Anterior cingulate cortex (tissue), 58 donors: ENCODE measurements at places on chromosomes 16 and 17.
A peak's percentile ranks its signal among the peaks of the same experiment; 100 is the strongest.

GRCh38 chr16:51674615-51675014, 523.5 kb upstream of the SALL1 start:
- DNase-seq: no peak

DNA sequence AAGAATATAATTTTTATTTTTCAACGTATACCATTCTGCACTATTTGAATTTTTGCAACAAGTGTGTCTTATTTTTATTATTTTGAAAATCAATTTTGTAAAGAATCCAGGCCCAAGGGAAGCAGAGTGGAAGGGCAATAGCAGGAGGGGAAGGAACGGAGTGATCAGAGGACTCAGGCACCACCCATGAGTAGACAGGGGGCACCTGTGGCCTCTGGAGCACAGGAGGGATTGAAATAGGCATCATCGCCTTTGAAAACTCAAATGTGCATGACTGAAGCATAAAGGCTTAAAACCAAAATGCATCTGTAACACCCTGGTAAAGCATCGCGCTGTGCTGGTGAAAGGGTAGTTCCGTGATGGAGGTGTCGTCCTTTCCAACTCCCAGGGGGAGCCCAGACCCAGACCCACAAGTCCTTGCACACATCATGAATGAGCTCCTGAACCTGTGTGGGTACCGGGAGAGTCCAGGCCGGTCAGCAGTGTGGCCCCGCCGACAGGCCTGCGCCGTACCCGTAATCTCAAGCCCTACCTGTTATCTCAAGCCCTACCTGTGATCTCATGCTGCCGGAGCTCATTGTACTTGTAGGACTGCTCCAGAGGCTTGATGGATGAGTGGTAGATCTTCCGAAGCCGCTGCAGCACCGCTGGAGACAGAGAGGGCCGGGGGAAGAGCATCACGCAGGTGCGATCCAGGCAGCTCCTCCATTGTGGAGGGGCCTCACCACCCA, 39.1 kb downstream of the SRL start:
- no peak for DNase-seq

- no peak for DNase-seq
Observed at GRCh38 chr16:10799736-10800135, 18.9 kb downstream of the TVP23A start.

DNA sequence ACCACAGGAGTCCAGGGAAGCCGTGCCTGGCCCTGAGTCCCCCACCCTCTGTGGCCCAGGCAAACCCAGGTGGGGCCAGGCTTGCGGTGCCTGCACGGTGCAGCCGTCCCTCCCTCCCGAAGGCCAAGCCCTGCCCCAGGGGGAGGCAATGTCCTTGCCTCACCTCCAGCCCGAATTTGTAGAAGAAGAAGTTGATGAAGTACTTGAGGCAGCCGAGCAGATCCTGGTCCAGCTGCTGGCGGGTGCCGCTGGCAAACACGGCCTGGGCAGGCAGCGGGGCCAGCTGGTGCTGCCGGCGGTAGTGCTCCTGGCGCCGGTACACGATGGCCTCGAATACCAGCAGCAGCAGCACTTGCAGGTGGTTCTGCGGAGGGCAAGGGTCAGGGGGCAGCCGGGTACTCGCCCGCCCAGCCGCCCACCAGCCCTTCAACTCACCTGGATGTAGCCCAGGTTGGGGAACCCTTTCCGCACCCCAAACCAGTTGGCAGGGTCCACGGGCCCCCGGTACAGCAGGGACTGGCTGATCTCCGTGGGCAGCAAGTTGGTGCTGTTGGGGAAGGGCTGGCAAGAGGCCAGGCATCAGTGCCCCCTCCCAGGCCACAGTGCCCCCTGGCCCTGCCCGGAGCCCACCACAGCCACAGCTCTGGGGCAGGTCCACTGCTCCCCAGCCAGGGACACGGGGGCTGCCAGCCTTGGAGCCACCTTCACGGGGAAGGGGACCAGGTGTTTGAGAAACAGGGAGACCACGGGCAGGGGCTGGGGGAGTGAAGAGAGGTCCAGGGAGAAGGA, 26.1 kb downstream of the CTU2 start:
- no peak for DNase-seq

DNA sequence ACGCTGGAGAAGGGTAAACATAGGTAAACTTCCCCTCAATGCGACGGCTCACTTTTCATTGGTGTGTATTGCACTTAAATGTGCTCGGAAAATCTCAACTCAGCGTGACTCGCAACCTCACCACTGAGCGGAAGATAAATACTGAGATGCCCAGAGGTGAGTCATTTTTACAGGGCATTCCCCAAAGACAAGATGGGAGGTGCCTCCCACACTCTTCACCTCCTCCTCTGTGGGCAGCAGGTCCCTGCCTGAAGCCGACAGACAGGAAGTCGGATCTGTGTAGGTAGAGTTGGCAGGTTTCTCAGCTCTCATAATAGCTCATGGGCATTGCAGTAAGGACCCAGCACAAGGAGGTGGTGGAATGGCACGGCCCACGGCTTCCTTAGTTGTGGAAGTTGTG, 274.6 kb upstream of the HSBP1 start:
- DNase-seq: no peak

GRCh38 chr17:600576-601243, 113.9 kb downstream of the VPS53 start:
- no peak for DNase-seq

- DNase-seq: no peak
Observed at GRCh38 chr17:50766222-50767023, 895 bp downstream of the ANKRD40CL start.

- no peak for DNase-seq
Observed at GRCh38 chr17:57084361-57084801, 665 bp upstream of the AKAP1 start.

GRCh38 chr16:24753000-24753399, 23.5 kb downstream of the TNRC6A start:
- no peak for DNase-seq

DNA sequence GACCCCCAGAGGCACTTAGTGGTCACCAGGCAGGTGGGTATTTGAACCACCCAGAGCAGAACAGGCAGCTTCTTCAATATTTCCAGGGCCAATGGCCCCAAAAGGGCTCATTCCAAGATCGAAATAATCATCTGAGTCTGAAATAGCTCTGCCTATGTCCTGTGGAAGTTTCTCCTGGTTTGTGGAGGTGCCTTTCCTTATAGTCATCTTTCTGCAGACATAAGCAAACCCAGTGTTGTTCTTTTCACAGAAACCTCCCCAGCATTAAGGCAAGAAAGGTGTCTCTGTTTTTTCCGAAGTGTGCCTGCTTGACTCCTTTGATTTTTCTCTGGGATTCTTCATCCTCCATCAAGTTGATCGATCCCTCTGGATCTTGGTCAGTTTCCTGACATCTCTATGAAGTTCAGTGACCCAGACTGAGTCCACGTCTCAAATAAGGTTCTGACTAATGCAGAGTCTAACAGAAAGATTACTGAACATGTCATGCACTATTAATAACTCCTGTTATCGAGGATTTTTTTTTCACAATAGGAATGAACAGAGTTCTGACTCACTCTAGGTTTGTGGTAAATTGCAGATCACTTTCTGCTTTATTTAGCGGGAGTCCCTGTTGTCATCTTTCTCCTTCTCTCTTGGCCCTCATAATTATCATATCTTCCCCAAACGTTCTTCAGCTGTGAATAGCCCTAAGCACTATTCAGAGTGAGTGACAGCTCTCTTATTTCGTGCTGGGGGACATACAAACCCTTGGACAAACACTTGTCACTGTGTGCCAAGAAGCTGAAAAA, 1.5 kb downstream of the LRRC3C start:
- DNase-seq: no peak

GRCh38 chr16:48201515-48202201, 42.4 kb upstream of the LONP2 start:
- DNase-seq: no peak

GRCh38 chr17:29590411-29591145, 1.1 kb upstream of the GIT1 start:
- DNase-seq: peak; percentile 45

- DNase-seq: no peak
Observed at GRCh38 chr16:35221482-35222185, 1762.2 kb downstream of the TP53TG3F start.

DNA sequence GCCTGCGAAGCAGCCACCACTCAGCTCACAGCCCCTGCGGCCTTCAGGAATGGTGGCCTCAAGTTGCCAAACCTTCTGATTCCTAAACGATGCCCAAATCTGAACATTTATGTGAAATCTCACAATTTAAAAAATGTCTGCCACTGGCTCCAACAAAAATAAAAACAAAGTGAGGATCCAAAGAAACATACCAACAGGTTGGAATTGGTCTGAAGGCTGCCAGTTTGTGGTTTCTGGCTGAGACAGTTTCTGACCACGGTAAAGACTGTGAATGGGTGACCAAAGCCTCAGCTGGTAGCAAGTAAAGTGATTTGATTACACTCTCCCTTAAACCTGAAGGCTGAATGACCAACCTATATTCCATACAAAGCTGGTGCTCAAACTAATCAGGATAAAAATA, 24.9 kb downstream of the LITAFD start:
- no peak for DNase-seq

DNA sequence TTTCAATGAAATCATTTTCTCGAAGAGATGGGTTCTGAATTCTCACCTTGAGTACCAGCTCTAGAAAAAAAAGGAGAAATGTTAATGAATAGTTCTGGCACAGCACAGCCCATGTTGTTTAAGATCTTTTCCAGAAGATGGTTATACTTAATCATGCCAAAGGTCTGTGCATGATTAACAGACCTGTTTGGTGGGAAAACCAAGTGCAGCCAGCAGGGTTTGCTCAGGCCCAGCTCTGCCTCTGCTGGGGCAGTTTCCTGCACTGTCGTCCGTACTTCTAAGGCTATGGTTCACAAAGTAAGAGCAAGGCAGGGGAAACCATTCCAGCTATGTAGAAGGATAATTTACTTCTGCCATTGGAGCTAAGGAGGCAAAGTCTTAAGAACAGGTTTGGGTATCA, 10.7 kb downstream of the ANKRD40 start:
- DNase-seq: no peak

DNA sequence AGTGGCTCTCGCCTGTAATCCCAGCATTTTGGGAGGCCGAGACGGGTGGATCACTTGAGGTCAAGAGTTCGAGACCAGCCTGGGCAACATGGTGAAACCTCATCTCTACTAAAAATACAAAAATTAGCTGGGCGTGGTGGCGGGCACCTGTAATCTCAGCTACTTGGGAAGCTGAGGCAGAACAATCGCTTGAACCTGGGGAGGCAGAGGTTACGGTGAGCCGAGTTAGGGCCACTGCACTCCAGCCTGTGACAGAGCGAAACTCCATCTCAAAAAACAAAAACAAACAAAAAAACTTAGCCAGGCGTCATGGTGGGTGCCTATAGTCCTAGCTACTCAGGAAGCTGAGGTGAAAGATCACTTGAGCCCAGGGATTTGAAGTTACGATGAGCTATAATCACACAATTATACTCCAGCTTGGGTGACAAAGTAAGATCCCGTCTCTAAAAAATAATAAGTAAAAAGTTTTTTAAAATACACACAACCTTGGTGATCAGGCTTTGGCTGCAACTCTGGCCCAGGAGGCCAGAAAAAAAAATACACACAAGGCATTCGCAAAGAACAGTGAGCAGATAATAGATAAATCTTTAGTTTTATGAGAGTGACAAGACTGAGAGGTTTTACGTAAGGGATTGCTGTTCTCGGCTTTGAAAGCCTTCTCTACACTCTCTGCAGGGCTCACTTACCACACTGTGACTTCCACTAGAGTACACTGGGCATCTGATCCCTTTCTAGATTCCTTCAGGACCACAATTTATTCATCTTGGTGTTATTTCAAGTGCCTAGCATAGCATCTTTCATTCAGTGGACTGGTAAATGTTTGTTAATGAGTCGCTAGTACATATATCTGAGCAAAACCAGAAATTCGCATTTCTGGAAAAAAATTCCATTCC, 5.9 kb downstream of the GSPT1 start:
- no peak for DNase-seq

DNA sequence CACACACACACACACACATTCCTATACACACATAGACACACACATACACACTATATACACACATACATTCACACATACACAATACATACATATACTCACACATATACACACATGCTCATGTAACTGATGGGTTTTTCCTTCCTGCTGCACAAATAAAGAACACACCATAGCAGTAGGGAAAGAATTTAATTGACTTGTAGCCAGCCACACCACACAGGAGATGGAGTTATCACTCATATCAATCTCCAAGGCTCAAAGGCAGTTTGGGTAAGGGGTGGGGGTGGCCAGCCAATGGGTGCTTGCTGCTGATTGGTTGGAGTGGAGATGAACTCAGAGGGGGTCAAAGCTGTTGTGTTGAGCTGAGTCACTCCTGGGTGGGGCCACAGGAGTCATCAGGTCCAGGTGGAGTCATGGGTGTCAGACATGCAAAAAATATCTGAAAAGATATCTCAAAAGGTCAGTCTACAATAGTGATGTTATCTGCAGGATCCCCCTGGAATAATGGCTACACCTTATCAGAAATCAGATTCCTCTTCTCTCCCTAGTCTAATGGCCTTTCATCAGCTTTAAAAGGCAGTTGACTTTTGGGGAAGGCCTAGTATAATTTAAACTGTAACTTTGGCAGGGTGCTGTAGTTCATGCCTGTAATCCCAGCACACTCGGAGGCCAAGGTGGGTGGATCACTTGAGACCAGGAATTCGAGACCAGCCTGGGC, 46.1 kb downstream of the WSB1 start:
- no peak for DNase-seq

DNA sequence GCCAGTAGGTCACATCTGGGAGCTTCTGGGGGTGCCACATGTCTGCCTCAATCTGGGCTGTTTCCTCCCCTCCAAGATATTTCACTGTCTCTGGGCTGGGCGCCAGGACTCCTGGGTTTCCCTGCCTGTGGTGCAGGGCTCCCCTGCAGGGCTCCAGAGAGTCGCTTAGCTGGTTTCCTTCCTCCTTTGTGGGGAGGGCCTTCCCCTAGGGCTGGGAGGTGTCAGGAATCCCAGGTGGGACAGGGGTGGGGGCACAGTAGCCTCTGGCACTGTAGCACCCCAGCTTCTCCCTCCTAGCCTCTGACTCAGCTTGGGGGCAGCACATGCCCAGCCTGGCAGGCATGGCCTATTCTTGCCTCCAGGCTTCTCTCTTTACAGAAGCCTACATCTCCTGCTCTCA, 2.6 kb downstream of the RARA start:
- DNase-seq: no peak

- no peak for DNase-seq
Observed at GRCh38 chr17:30926516-30926915, 4.8 kb downstream of the ADAP2 start.

GRCh38 chr17:65953316-65954147, 238.4 kb downstream of the CEP112 start:
- no peak for DNase-seq

DNA sequence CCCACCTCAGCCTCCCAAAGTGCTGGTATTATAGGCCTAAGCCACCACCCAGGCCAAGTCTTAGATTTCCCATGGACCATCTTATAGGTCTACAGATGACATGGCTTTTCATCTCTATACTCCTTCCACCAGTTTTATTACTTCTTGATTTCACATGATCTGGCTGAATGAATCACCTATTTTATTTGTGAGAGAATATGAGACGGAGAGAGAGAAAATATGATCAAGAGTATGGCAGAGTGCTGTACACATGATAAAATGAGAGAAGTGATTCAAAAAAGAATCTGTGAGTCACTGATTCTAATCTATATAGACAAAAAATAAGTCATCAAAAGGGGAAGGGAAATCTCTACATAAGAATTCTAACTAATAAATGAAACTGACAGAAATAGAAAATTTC, 13.7 kb downstream of the ACSM1 start:
- DNase-seq: no peak

GRCh38 chr16:72400257-72401083, 228.5 kb upstream of the PMFBP1 start:
- DNase-seq: peak; percentile 8

GRCh38 chr17:65742403-65743307, 181.2 kb upstream of the AXIN2 start:
- no peak for DNase-seq
